ENCODE measurements at places on chromosomes 7 and 10. TPM values are rescaled to one million over a fixed set of nuclear protein-coding genes. Genes with fewer than 3 reads are reported as not detected.

WNT8B gene
- polyA plus RNA-seq: 0.69 TPM

UNCX gene
- polyA plus RNA-seq: 13.5 TPM

PON1 gene
- polyA plus RNA-seq: 0.50 TPM

TRPV5 gene
- 1.6 TPM for polyA plus RNA-seq

PTN gene
- 135 TPM for polyA plus RNA-seq

TAS2R3 gene
- 1.8 TPM for polyA plus RNA-seq

CALHM2 gene
- 12.9 TPM for polyA plus RNA-seq

ATG9B gene
- polyA plus RNA-seq: 3.1 TPM

PRRT4 gene
- 1.3 TPM for polyA plus RNA-seq

HSPB1 gene
- polyA plus RNA-seq: 221 TPM

ENTPD1 gene
- 20.8 TPM for polyA plus RNA-seq

KCNH2 gene
- 21.0 TPM for polyA plus RNA-seq

HKDC1 gene
- polyA plus RNA-seq: 19.3 TPM

TMEM236 gene
- 0.24 TPM for polyA plus RNA-seq

SDK1 gene
- 8.9 TPM for polyA plus RNA-seq

WEE2 gene
- 0.36 TPM for polyA plus RNA-seq

PRF1 gene
- polyA plus RNA-seq: 0.41 TPM

RNF32 gene
- 4.3 TPM for polyA plus RNA-seq

SOSTDC1 gene
- 42.7 TPM for polyA plus RNA-seq

ETV1 gene
- 29.0 TPM for polyA plus RNA-seq

PRLHR gene
- not detected for polyA plus RNA-seq

GTPBP10 gene
- 22.3 TPM for polyA plus RNA-seq

PRR15 gene
- 4.4 TPM for polyA plus RNA-seq

MYL10 gene
- polyA plus RNA-seq: 0.30 TPM

ST7 gene
- 26.3 TPM for polyA plus RNA-seq

FHIP2A gene
- polyA plus RNA-seq: 32.5 TPM

IQCE gene
- 26.4 TPM for polyA plus RNA-seq

IGF2BP3 gene
- polyA plus RNA-seq: 72.1 TPM

FAM25C gene
- polyA plus RNA-seq: not detected

SPDYE16 gene
- polyA plus RNA-seq: 4.0 TPM

MBLAC1 gene
- 1.7 TPM for polyA plus RNA-seq

LRGUK gene
- polyA plus RNA-seq: 1.3 TPM

GATA3 gene
- polyA plus RNA-seq: 118 TPM

SUN3 gene
- polyA plus RNA-seq: 0.22 TPM
